ENCODE measurements at places on chromosomes 2 and 18. TPM values are rescaled to one million over a fixed set of nuclear protein-coding genes. Genes with fewer than 3 reads are reported as not detected.

Gene PSMD1
- total RNA-seq = 111 TPM

DNA sequence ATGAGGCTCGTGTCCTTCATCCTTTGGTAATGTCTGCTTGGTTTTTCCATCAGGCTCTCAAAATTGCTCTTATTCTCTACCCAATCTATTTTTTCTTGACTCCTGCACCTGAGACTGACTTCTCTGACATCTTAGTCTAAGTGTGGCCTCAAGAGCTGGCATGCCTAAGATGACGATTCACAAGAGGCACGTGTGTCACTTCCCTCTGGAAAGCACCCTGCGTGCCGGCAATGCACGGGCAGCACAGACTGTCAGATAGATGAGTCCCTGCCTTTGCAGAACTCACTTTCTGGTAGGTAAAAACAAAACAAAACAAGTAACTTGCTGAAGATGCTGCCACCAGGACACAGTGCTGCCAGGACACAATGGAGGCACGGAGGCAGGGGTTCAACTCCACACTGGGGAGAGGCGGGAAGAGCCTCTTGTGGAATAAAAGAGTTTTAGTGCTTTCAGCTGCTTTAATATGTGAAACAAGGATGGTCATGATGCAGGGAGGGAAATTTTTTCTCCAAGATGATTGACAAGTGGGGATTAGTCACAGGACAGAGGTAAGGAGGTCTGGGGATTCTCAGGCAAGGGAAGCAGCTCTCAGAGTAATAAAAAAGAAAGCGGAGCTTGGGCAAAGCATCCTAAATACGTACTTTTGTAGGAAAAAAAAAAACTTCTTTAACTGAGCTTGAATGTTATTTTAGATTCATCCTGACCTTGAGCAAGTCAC lies 27.3 kb downstream of the CYB5A start:
- no peak for DNase-seq

DNA sequence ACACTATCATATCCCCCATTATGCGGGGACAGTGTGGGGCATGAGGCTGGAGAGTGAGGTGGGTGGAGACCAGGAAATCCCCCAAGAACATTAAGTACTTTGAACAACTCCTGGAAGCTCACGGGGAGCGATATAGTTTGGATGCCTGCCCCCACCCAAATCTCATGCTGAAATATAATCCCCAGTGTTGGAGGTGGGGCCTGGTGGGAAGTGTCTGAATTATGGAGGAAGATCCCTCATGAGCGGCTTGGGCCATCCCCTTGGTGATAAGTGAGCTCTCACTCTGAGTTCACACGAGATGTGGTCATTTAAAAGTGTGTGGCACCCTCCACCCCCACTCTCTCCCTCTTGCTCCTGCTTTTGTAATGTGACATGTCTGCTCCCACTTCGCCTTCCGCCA lies 97.1 kb upstream of the TMEM200C start:
- no peak for DNase-seq

DNA sequence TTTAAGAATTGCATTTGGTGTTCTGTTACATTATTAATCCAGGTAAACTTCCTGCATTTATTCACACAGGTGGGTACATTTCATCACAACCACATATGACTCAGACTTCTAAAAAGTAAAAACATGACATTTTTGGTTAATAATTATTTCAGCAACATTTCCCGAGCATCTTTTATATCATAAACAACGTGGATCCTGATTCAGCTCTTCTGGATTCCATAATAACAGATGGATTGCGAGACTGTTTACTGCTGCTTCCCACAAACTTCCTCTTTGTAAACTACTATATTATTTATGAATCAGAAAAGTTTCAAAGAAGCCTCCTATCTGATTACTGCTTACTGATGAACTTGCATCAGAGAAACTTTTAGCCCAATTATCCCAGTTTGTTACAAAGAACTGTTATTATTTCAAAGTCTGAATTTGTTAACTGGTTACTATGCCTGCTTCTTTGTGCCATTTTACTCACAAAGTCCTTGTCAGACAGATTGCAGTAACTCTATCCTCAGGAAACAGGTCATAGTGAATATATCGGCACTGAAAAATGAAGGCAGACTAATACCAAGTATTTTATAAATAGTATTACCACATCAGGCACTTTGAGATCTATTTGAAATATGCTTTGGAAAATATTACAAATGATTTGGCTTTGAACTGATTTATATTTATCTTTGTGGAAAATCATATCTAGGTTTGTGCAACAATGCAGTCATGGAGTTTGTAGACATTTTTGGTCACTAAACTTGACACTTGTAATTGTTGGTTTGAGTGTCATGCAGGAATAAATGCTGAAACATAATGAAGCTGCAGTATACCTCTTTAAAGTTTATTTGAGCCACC lies 511.6 kb downstream of the PLCL1 start:
- DNase-seq = no peak

Data from occipital lobe (tissue), 3 donors.